ENCODE measurements at places on chromosomes 16 and 17. TPM values are rescaled to one million over a fixed set of nuclear protein-coding genes. Genes with fewer than 3 reads are reported as not detected.

Gene LGALS9B
- total RNA-seq = not detected

Gene HYDIN
- 0.37 TPM for total RNA-seq

Gene ATP2A3
- 5.3 TPM for total RNA-seq

Gene CDK5R1
- total RNA-seq = 3.8 TPM

Gene ZNF423
- total RNA-seq = 0.46 TPM

Gene ZPBP2
- total RNA-seq = not detected

Measured in A549 treated with CORT108297 at 1 μM for 4 hours (cell line).